NCI-H510A (cell line): ENCODE measurements at places on chromosomes 2 and 18.

- no peak for DNase-seq
Observed at GRCh38 chr2:236175548-236176150, 7.5 kb upstream of the GBX2 start.

GRCh38 chr2:74373985-74374384 is 6.1 kb downstream of the DCTN1 start:
- DNase-seq: no peak

DNA sequence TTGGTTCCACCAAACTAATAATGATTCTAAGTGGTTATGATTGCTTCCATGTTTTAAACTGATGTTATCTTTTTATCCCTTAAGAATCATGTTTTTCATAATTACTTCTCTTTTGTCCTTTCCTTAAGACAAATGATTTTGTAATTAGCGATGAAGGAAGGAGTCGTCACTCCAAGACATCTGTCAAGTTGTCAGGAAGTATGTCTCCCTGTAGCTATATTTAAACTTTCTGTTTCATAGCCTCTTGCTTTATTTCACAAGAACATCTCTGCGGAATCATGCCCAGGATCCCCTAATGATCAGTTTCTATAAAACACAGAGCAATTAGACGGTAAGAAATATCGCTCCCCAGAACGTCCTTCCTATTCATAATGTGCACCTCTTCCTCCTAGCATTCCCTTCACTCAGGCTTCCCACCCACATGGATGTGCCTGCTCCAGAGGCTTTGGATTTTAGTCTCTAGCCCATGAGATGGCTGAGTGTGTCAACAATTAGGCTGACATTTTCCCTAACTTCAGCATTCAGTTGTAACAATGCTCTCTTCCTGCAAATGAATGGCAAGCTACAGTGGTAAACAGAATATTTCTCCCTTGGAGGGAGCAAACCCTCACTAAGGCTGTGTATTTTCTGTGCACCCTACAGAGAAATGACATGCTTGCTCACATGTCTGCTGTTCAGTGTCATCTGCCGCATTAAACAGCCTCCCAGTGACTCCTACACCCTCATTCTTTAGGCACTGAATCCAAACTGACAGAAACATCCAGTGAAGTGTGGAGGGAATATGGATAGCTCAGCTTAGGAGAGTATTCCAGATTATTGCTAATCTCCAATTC is 879.6 kb upstream of the CELF4 start:
- DNase-seq: no peak

DNA sequence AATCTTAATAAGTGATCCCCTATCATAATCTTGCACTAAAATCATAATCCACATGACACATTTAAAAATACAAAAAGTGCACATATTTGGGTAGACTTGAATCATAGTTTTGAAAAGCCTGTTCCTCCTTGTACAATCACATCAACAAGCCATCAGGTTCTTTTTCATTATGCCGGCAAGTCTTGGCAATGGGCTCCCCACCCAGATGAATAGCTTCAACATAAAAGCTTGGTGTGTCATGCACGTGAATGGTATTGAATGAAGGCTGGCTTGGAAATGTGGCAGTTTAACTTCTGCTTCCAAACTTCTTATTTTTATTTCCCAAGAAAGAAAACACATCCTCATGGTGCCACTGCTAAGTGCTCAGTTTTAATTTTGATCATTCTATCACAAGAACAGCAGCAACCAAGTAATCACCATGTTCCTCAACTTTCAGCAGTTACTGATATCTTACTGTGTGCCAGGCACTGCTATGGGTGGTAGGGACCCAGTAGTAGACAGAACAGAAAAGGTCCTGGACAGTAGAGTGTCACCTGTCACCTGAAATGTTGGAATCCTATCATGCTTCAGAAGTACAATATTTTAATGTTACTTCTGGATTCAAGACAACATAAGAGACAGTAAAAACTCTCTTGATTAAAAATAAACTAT is 89.9 kb downstream of the AP1S3 start:
- no peak for DNase-seq

- no peak for DNase-seq
Observed at GRCh38 chr18:67654101-67654500, 137.6 kb upstream of the DSEL start.

DNA sequence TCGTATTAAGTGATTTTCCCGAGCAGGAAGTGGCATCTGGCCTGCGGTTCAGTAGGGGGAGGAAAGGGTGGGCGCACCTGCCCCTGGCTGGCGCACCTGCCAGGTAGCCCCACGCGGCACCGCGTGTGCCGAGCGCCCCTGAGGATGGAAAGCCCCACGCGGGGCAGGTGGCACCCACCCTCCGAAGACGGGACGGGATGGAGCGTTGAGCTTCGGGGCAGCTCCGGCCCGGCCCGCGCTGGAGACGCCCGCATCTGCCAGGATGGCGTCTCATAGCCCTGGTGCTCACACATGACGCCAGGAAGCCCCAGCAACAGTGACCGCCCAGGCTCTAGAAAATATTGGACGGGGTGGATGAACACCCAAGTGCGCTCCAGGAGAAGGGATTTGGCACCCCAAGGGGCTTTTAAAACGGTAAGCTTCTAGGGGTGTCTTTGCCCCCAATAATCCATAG is 2.5 kb upstream of the NFATC1 start:
- no peak for DNase-seq

GRCh38 chr18:48468151-48468550 is 59.0 kb upstream of the ZBTB7C start:
- no peak for DNase-seq

GRCh38 chr2:163641986-163642385 is 93.8 kb downstream of the FIGN start:
- DNase-seq: no peak

GRCh38 chr2:200319548-200320337 is 13.2 kb downstream of the SPATS2L start:
- DNase-seq: no peak

- DNase-seq: no peak
Observed at GRCh38 chr2:25323042-25323514, 18.6 kb downstream of the DNMT3A start.

GRCh38 chr2:8115456-8115855 is 566.4 kb upstream of the ID2 start:
- no peak for DNase-seq

- no peak for DNase-seq
Observed at GRCh38 chr2:222281506-222281905, 17.3 kb downstream of the PAX3 start.

GRCh38 chr2:20573620-20574422 is 77.1 kb downstream of the HS1BP3 start:
- DNase-seq: no peak

DNA sequence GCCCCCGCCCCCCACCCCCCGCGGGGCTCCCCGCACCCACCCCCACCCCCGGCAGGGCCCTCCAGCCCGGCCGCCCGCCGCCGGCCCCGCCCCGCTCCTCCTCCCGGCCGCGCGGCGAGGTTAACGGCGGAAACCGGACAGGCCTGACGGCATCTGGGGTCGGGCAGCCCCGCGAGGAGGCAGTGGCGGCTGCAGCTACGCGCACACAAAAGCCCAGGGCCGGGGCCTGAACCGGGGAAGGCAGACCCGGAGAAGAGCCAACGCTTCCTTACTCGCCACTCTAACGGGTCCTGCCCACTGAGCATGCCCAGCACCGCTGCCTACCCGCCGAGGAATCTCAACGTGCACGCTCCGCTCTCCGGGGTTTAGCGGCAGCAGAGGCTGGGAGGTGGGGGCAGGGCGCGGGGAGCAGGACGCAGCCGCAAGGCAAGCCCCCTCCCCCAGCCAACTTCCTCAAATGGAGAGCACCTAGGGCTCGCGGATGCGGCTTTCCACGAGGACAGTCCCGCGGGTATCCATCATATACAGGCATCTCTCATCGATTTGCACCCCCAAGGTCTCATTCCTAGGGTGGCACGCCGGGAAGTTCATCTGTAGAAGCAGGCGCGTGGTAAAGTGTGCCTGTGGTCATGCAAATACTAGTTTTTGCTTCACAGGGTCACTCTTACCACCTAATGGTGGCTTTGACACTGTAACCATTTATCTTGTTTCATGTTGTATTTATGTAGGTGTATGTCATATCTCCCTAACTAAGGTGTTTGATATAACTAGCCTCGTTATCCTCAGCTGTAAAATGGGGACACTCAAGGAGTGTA is at the start of gene MEMO1:
Gene MEMO1 (minus strand): TSS at position 339 of the 815 bp plus-strand sequence. CDS start 761 bp downstream, outside the sequence.
- peak; percentile 89 for DNase-seq

DNA sequence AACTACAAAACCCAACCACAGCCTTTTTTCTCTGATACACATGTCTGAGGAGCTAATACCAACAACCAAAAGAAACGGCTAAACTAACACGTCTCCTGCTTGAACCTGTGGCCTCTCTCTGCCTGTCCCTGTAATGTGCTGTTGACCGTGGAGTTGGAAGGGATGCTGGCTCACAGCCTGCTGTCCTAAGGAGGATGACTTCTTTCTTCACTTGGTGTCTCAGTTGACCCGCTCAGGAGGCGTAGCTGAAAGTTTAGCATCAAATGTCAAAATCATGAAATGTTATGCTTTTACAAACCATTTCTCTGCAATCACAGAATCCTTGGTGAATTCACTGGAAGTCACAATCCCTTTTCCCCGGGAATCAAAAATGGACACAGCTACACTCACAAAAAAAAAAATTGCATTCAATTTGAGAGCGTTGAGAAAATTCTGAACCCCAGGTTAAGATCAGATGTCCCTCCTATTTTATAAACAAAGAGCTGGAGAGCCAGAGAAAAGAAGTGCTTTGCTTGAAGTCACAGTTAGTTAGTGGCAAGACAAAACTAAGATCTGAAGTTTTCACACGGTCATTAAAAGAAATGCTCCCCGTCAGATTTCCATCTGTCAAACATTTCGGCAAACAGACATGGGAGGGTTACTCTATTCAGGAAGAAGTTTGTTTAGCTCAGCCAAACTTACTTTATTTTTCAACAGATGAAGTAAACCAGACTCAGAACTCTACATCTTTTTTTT is 74.3 kb downstream of the IRS1 start:
- no peak for DNase-seq

- DNase-seq: peak; percentile 62
Observed at GRCh38 chr2:22894761-22895160, 490.2 kb upstream of the KLHL29 start.

GRCh38 chr2:241833101-241833663 is 24.2 kb downstream of the NEU4 start:
- no peak for DNase-seq

- DNase-seq: no peak
Observed at GRCh38 chr2:231390667-231391066, 4.8 kb upstream of the B3GNT7 start.

DNA sequence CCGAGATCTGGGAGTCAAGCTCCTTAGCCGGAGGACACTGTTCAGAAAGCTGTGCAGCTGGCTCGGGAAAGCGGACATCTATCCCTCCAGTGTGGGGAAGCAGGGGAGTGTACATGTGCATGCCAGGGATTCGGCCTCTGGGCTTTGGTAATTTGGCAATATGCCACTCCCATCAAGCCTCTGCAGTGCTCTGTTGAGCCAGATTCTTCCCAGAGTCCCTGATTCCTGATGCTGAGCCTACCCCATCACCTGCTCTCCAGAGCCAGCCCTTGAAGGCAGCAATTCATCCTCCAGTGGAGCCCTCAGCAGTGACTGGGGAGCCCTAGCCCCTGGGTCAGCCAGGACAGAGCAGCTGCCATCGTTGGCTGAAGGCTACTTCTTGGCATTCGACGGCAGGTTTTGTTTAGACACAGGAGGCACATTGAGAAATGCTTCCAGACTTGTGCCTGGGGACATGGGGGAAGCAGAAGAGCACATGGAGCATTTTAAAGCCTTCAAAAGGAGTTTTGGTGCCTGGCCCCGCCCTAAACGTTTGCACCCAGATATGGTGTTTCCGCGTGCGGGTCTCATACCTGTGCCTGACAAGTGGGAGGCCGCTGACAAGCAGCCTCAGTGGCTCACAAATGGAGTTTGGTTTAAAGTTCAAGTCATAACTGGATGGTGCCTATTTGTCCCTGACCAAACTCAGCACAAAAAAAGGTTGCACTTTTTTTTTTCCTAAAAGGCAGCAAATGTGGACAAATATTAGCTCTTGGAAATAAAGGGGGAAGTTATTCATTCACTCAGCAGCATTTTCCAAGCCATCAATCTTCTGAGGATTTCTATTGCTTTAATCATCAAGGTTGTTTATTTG is 272.8 kb downstream of the CYRIA start:
- no peak for DNase-seq
